ENCODE measurements at places on chromosomes 1 and 21.

- no peak for DNase-seq
Observed at GRCh38 chr1:183284086-183284485, 98.0 kb downstream of the LAMC2 start.

DNA sequence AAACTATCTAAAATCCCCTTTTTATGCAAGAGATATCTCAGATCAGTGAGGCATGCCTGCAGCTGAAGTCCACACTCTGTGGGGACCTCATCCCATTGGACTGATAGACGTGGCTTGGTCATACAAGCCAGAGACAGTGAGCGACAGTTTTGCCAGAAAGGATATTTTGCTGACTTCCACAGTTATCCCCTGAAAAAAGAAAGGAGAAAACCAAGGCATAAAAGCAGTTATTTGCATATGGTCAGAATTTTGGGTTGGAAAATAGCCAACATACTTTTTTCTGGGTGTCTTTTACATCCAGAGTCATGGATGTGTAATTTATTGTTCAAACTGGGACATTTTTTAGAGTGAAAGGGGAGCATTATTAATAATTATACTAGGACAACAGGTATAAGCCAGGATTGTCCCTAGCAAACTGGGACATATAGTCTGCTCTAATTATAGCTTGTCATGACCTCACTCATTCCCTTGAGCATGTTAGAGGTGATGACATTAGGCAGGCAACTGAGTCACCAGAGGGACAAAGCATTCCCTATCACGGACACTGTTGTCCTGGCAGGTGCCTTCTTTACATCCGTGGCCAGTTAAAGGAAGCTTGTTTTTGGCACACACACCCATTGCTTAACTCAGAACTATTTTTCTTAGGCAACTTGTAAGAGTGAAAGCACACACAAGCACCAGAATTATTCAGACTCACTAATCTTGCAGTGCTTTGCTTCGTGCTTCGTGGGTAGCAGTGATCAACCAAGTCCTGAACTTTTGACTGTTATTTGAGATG lies 65.5 kb downstream of the PRRX1 start:
- no peak for DNase-seq

DNA sequence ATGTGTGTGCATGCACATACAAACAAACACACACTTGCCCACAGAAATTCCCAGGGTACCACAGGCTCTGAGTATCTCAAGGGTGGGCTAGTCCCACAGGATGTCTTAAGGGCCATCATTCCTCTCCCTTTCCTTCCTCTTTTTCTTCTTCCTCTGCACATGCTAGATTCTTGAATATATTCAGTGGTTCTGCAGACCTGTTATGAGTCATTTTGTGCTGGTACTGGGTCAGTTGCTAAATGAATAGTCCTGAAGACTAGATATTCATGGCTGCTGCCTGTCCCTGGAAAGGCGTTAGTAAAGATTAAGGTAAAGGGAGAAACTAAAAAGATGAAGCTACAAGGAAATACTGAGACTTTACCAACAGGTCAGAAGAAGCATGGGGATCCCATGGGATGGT lies 256.7 kb upstream of the KIAA0040 start:
- no peak for DNase-seq

DNA sequence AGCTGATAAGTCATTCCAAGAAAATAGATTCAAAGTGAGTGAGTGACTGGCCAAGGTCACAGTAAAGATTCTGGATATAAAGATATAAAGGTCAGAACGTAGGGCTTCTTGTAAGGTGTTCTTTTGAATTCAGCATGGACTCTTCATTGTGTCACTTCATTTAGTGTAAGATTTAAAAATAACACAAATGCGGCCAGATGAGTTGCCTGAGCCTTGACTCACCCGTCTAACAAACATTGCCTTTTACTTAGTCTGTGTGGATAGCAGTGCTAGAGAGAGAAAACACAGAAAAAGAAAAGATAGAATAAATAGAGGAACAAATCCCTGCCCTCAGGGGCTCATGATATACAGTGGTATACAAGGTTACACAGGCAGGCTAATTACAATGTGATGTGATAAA lies 223.4 kb downstream of the PLPP3 start:
- DNase-seq: no peak

DNA sequence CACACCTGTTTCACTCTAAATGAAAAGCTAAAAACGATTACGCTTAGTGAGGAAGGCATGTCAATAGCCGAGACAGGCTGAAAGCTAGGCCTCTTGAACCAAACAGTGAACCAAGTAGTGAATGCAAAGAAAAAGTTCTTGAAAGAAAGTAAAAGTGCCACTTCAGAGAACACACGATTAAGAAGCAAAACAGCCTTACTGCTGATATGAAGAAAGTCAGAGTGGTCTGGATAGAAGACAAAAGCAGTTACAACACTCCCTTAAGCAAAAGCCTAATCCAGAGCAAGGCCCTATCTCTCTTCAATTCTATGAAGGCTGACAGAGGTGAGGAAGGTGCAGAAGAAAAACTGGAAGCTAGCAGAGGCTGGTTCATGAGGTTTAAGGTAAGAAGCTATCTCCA lies 130.7 kb downstream of the SIPA1L2 start:
- DNase-seq: no peak

- no peak for DNase-seq
Observed at GRCh38 chr1:206738370-206739366, 31.9 kb upstream of the IL19 start.

GRCh38 chr1:60818969-60819701 lies 263.2 kb upstream of the NFIA start:
- DNase-seq: no peak

DNA sequence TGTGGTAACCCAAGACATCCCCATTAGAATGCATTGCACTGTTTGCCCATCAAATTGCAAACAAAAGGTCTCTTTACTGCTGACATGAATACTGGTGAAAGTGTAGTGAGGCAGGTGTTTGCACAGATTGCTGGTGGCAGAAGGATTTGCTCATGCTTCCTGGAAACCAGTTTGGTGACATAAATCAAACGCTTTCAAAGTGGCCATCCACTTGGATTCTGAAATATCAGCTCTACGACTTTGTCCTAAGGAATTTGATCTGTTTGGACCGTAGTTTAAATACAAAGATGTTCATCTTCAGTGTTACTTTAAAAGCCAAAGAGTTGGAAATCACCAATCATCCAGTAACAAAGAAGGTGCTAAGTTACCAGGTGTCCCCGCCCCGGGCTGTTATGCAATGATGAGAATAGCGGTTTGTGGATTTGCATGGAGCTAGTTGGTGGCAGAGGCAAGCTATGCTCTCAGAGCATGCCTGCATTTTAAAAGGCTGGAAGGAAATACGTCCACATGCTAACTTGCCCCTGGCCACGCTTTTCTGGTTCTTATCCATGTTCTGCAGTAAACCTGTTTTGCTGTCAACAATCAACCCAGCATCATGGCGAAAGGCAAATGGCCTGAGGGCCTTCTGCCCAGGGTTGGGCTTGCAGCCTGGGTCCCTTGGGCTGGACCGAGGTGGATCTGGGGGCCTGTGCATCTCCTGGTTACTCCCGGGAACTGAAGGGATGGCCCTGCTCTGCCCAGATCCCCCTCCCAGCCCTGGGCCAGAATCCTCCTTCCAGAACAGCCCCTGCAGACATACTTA lies 49.2 kb downstream of the UMODL1 start:
- no peak for DNase-seq

DNA sequence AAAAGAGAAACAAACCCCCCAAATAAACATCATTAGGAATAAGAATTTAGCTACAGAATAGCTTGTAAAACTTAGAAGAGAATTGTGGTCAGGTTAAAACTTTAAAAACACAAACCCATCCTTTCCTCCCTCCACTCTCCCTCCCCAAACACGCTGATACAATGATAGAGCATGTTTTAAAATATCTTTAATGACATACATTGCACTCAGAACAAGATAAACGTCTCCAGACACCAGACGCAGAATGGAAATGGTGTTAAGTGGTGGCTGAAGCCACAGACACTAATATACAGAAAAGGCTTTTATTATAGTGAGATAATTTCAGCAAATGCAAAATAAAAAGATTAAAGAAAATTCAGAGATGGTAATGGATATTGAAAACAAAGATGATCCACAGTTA lies 58.9 kb upstream of the SAMD13 start:
- DNase-seq: no peak

GRCh38 chr1:119895102-119895501 lies 1.2 kb downstream of the ADAM30 start:
- DNase-seq: no peak

GRCh38 chr1:23489842-23490241 lies 5.9 kb upstream of the ASAP3 start:
- no peak for DNase-seq
